ENCODE measurements at places on chromosomes 7 and 10.

GRCh38 chr7:30931161-30931928 lies 19.7 kb downstream of the AQP1 start:
- DNase-seq, result no peak

DNA sequence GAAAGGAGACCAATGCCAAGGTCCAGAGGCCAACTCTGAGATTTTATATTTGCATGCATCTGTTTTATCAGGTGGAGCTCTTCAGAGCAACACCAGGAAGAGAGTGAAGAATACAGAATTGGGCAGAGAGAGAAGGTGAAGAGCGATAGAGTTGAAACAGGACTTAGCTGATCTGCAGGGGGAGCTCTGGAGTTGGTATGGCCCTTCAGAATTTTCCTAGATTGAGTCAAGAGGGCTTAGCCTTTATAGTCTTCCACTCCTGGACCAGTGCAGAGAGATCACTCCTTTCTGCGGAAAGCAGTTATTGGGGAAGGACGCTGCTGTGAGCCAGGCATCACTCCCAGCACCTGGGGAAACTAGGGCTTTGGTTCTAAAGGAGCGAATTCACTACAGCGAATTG lies 105.0 kb upstream of the DGKB start:
- no peak for DNase-seq

DNA sequence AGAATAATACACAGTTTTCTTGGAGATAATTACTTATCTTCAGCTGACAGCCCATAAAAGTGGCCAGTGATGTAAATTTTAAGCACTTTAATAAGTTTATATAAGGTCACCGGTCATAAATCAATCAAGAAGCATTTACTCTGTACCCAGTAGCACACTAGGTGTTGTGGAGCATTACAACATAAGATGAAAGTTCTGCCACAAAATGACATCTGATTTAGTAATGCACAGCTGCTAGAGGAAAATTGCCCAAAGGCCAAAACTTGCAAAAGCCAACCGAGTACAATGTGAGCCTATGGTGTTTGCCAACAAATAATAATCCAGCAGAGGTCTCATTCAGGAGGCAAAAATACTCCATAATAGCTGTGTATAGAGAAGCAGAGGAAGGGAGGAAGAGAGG lies 63.6 kb downstream of the GPR37 start:
- DNase-seq, result no peak

- DNase-seq, result no peak
These were observed 7.7 kb downstream of the GHRHR start for GRCh38 chr7:30971440-30971839.

DNA sequence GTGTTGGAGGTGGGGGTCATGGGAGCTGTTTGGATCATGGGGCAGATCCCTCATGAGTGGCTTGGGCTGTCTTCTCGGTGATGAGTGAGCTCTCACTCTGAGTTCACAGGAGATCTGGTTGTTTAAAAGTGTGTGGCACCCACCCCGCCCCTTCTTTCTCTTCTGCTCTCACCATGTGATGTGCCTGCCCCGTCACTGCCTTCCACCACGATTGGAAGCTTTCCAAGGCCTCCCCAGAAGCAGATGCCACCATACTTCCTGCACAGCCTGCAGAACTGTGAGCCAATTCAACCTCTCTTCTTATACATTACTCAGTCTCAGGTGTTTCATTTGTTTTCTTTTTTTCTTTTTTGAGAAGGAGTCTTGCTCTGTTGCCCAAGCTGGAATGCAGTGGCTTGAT lies 170.0 kb downstream of the PTPN20 start:
- no peak for DNase-seq

- no peak for DNase-seq
These were observed 78.4 kb downstream of the POU6F2 start for GRCh38 chr7:39056153-39056552.

DNA sequence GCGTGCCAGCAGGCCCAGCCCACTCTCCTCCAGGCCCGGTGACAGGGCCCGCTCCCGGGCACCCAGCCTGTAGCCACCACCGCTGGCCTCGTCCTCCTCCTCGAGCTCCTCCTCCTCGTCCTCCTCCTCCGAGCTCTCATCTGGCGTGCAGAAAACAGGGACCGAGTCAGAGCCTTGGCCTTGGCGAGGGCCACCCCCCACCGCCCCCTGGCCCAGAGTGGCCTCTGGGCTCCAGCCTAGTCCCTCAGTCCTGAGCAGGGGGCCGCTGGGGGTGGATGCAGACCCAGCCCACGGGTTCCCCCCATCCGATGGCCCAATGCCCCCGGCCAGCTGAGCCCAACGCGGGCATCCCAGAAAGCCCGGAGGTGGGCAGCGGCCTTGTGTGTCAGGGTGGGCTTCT lies 62.9 kb downstream of the SLC29A4 start:
- DNase-seq, result no peak

GRCh38 chr7:100115026-100115425 lies 4.1 kb downstream of the TAF6 start:
- no peak for DNase-seq

DNA sequence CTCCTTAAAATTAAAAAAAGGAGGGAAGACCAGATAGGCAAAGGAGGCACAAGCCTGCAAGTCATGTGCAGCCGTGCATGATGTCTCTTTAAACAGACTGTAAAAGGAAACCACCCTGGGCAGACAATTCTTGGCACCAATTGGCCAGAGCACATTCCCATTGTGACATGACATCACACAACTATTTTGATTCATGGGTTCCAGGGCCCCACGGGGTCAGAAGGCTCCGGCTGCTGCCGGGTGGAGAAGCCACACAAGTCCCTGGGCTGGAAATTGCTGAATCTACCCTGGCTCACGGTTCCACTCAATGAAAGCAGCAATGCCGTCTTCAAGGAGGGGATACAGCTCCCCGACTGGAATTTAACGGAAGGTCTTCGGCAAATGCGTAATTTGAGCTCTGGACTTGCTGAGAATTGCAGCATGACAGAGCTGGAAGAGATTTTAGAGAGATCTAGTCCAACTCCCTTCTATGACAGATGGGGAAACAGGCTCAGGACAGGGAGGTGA lies 140.5 kb downstream of the PRKAG2 start:
- no peak for DNase-seq

DNA sequence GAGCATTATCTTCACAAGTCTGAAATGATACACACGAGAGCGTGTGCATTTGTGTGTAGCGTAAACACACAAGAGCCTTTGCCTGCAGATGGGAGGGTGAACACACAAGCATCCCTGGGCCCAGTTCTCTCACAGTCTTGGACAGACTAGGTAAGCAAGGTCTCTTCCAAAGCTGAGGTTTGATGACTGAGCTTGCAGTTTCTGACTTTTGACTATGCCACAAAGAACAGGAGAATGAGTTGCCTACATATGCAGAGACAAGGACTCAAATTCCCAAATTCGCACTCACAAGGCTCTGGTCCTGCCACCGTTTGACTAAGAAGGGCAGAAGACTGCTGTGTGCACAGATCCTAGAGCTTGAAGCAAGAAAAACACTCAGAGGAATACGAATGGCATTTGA lies 55.8 kb downstream of the FAM53B start:
- DNase-seq, result no peak

GRCh38 chr7:29763266-29763665 lies 43.0 kb upstream of the WIPF3 start:
- no peak for DNase-seq

GRCh38 chr7:39310699-39311098 lies 255.5 kb upstream of the YAE1 start:
- DNase-seq, result no peak

All from effector CD4-positive, alpha-beta T cell (primary cell).